Stimulated activated CD8-positive, alpha-beta memory T cell treated with anti-CD3 and anti-CD28 coated beads, Interleukin-12 subunit alpha, Interleukin-12 subunit beta, amount 100 ng/mL, for 1 hour (primary cell): ENCODE measurements at places on chromosomes 4 and X.

GRCh38 chr4:91147067-91147466, 1019.9 kb downstream of the CCSER1 start:
- DNase-seq: no peak

GRCh38 chr4:142079959-142080358, 443.6 kb downstream of the IL15 start:
- DNase-seq: no peak

DNA sequence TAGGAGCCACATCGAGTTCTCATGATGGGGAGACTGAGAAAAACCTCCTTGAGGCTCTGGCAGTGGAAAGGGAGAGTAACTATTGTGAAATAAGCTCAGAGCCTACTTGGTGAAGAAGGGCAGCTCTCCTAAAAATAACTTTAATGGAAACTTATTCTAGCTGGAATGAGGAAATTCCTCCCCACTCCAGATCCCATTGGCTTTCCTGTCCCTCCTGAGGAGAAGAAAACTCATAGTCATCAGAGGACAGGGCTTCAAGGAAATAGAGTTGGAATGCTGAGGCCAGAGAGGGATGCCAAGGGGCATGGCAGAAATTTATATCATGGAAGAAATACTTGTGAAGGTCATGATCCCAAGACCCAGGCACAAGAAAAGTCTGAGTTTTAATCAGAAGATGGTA, 70.7 kb upstream of the TAPT1 start:
- DNase-seq: no peak

- DNase-seq: no peak
Measured at GRCh38 chrX:56757327-56757726, 28.3 kb downstream of the NBDY start.

GRCh38 chrX:46575586-46575985, 2.0 kb downstream of the CHST7 start:
- no peak for DNase-seq

DNA sequence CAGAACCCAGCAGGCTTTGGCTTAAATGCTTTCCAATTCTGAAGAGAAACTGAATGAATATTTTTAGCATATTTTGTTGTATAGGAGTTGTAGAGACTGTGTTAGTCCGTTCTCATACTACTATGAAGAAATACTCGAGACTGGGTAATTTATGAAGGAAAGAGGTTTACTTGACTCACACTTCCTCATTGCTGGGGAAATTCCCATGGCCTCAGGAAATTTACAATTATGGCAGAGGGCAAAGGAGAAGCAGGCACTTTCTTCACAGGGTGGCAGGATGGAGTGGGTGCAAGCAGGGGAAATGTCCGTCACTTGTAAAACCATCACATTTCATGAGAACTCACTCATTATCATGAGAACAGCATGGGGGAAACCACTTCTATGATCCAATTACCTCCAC, 291.7 kb downstream of the PACRGL start:
- DNase-seq: no peak

GRCh38 chrX:107549504-107549903, 78.8 kb upstream of the PRPS1 start:
- DNase-seq: no peak

DNA sequence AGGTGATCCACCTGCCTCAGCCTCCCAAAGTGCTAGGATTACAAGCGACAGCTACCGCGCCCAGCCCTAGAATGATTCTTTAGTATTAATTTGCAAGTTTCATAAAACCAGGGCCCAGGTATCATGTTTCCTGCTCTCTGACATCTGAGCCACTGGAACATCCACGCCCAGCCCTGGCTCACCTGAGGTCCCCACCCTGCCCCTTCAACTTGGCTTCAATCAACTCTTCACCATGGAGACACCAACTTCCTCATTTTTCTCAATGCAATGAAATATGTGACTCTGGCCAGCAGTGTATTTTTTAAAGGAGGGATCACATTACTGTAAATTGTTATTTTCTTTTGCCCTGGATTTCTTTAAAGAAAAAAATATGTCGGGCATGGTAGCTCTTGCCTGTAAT, 3.9 kb downstream of the PRSS12 start:
- DNase-seq: no peak

- DNase-seq: no peak
Measured at GRCh38 chrX:78619834-78620233, 39.3 kb downstream of the RTL3 start.

GRCh38 chrX:110145854-110146253, 142.9 kb downstream of the TMEM164 start:
- no peak for DNase-seq

- no peak for DNase-seq
Measured at GRCh38 chrX:71626576-71626975, 8.3 kb upstream of the CXCR3 start.

- no peak for DNase-seq
Measured at GRCh38 chr4:8735236-8736089, 136.2 kb downstream of the HMX1 start.

DNA sequence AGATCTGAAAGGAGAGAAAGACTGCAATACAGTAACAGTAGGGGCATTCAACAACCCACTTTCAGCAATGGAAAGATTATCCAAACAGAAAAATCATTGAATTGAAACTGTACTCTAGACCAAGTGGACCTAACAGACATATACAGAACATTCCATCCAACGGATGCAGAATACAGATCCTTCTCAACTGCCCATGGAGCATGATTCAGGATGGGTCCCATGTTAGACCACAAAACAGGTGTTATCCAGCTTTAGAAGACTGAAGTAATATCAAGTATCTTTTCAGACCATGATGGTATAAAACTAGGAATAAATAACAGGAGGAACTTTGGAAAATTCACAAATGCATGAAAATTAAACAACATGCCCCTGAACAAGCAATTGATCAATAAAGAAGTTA, 567.2 kb upstream of the MAGEB2 start:
- no peak for DNase-seq

GRCh38 chr4:48388525-48389154, 47.3 kb downstream of the SLAIN2 start:
- no peak for DNase-seq

- no peak for DNase-seq
Measured at GRCh38 chrX:10280071-10280470, 123.3 kb downstream of the CLCN4 start.

DNA sequence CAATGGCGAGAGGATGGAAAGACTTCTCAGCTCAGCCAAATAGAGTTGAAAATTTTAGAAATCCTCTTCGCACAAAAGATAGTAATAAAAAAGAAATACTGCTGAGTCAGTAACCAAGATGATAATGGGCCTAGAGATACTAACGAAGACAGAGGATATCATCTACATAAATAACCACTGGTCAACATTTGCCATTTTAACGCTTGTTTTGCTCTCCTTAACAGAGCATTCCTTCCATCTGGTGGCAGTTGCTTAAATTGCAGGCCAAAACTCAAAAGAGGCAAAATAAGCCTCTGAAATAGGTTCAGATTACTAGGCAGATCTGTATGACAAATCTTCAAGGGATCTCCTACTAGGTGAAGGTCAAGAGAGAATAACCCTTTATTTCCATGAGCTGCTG, 51.7 kb upstream of the MCF2 start:
- DNase-seq: no peak

DNA sequence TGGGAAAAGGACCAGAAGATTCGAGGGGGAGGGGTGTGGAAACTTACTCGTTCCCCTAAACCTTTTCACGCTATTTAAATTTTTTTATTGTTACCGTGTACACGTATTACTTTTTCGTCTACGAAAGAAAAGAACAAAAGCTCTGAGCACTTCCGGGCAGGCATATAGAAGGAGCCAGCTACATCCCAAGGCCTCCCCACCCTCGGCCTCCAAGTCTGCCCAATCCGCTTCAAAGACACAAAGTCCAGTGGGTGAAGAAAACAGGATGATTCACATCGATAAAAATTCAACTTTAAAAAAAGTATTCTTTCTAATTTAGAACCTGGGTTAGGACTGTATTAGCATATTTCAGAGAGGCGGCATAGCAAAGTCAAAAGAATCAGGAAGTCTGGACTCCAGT, 23.1 kb downstream of the SEL1L3 start:
- DNase-seq: no peak

DNA sequence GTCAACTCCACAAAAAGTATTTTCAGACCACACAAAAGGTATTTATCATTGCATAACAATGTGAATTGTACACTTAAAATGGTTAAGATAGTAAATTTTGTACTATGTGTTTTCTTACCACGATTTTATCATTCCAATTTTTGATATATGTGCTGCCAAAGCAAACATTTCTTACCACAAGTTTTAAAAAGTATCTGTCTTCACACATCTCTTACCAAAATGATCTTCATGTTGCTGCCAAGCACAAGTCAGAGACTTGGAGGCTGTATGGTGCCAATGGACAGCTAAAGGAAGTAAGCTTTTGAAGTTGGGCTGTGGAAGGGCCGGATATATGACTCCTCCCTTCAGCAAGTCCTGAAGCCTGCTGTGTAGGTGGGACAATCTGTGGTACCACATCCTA, 67.9 kb downstream of the TMLHE start:
- no peak for DNase-seq

DNA sequence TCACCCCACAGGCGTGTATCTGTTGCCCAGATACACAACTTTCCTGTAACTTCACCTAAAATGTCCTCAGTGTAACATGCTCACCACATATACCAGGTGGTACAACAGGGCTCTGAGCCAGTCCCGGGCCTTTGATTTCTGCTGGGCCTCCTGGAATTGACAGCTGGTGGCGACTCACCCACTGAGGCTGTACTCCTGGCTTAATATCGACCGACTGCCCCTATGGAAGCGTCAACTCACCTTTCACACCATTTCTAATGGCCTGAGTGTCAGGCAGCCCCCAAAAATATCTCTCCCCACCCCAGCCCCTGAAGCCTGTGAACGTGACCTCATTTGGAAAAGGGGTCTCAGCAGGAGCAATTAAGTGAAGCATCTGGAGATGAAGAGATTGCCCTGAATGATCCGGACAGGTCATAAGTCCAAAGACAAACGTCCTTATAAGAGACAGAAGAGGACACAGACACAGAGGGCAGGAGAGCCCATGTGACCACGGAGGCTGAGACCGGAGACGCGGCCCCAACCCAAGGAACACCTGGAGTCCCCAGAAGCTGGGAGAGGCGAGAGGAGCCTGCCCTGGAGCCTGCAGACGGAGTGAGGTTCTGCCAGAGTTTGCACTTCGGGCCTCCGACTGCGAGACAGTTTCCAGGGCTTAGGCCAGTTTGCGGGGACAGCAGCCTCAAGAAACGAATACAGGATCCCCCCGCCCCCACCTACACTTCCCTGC, 12.6 kb upstream of the MXD4 start:
- no peak for DNase-seq

GRCh38 chr4:89765966-89766365, 71.0 kb downstream of the SNCA start:
- no peak for DNase-seq

- no peak for DNase-seq
Measured at GRCh38 chr4:120082251-120082650, 15.6 kb upstream of the MAD2L1 start.

GRCh38 chrX:71099736-71100135, 4.1 kb downstream of the FOXO4 start:
- no peak for DNase-seq

- no peak for DNase-seq
Measured at GRCh38 chr4:2350982-2351381, 67.5 kb downstream of the ZFYVE28 start.

GRCh38 chr4:182808673-182809416, 108.3 kb downstream of the DCTD start:
- DNase-seq: peak; percentile 23

- DNase-seq: no peak
Measured at GRCh38 chr4:181258569-181258968, 984.6 kb upstream of the TENM3 start.

DNA sequence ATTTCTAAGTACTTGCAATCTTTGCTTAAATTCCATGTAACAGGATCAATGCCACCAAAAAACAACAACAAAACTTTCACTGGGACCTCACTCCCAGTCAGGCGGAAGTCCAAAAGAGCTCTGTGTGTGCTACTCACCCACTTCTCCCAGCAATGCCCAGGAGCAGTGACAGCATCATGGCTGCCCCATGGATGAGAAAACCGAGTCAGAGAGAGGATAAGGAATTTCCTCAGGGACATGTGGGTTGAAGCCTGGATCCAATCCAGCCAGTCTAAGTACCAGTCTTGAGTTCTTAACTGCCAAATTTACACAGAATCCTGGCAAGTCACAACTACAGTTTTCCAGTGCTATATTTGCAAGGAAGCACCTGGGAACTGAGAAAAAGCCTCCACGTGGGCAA, 64.5 kb downstream of the STX18 start:
- DNase-seq: no peak

- no peak for DNase-seq
Measured at GRCh38 chrX:338836-339400, 20.3 kb upstream of the GTPBP6 start.

GRCh38 chr4:48913346-48913745, 6.8 kb upstream of the OCIAD2 start:
- no peak for DNase-seq

DNA sequence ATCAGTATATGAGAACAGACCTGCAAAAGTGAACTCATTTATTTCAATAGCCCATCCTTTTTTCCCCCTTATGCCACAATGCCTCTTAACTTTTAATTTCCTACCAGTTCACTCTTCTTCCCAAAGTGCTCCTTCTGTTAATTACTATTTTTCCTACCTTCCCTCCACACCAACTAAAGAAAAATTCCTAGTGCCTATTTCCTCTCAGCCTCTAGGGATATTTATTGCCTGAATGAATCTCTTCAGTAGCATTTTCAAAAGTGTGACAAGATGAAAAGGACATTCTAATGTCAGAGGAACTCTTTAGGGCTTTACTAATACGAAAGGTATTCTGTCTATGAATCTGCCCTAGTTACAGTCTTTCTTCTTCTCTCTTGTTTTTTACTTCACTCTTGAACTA, 181.1 kb upstream of the SPRY1 start:
- DNase-seq: no peak

DNA sequence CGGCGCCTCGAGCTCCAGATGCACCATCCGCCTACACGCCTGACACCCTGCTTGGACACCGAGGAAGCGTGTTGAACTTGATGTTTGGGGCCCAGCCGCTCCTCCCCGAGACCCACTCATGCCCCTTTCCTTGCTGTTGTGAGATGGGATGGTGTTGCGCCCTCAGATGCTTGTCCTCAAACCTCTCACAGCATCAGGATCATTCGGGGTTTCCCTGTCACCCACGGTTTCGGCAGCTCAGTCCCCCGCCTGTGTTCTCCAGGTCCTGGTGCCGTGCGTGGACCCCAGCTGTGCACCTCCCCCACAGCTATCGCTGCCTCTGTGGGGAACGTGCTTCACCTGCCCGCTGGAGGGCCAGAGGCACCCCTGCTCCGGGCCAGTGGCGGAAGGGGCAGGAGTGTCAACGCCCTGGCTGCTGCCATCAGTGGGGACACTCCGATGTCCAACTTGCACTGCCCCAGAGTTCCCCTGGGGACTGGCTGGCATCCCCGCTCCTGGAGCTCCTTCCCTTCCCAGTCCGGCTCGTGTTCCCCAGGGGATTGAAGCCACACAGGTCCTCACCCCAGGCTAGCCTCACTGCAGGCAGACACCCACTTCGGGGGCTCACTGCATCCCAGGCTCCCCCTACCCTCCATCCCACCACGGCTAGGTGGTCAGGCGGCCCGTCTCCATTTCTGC, 82.3 kb upstream of the ADRA2C start:
- DNase-seq: no peak
